Psoas muscle (tissue), 8 donors: ENCODE measurements at places on chromosomes 11 and 22.

DNA sequence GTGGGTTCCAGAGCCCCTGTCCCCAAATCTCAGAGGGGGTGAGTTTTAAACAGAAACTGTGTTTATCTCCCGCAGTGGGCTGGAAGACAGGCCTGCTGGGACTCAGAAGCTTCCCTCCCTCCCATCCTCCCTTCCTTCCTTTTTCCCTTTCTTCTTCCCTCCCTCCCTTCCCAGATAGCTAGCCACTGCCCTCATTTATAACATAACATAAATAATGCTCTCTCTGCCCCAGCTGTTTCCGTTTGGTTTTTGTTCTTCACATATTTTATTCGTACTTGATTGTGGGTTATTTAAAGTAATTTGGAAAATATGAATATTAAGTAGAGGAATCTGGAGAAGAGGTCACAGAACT, 140.9 kb downstream of the TEAD1 start:
- H3K27ac ChIP-seq: peak overlapping the region; percentile 87
- peak overlapping the region; percentile 47 for H3K4me3 ChIP-seq
- H3K36me3 ChIP-seq: no peaks in the 10 kb centered on the region
- no peak for DNase-seq
- no peaks in the 10 kb centered on the region for H3K27me3 ChIP-seq

- DNase-seq: no peak
- no peak overlapping the region for H3K27ac ChIP-seq
- H3K4me3 ChIP-seq: no peak overlapping the region
- H3K36me3 ChIP-seq: no peaks in the 10 kb centered on the region
- H3K27me3 ChIP-seq: no peaks in the 10 kb centered on the region
- no peaks in the 10 kb centered on the region for H3K4me1 ChIP-seq
These were observed 384.4 kb upstream of the DDI1 start for GRCh38 chr11:103652013-103652412.

DNA sequence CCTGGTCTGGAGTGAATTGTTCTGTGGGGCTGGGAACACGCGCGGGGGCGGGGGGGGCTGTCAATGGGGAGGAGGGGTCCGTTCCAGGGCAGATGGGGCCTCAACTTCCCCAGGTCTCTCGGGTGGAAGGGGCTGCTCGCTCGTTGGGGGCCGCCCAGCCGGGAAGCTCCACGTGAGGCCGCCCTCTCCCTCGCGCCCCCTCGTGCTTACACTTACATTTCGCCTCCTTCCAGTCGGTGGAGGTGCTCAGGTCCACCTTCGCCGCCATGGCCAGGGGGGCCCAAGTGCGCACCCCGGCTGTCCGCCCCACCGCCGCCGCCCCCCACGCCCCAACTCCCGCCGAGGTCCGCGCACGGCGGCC, 452 bp downstream of the MACROD1 start:
- H3K4me3 ChIP-seq: peak overlapping the region; percentile 87
- no peaks in the 10 kb centered on the region for H3K36me3 ChIP-seq

GRCh38 chr11:77193911-77194830, 66.1 kb downstream of the MYO7A start:
- H3K27ac ChIP-seq: no peak overlapping the region
- DNase-seq: no peak
- no peaks in the 10 kb centered on the region for H3K36me3 ChIP-seq
- no peaks in the 10 kb centered on the region for H3K4me1 ChIP-seq
- H3K27me3 ChIP-seq: no peaks in the 10 kb centered on the region

DNA sequence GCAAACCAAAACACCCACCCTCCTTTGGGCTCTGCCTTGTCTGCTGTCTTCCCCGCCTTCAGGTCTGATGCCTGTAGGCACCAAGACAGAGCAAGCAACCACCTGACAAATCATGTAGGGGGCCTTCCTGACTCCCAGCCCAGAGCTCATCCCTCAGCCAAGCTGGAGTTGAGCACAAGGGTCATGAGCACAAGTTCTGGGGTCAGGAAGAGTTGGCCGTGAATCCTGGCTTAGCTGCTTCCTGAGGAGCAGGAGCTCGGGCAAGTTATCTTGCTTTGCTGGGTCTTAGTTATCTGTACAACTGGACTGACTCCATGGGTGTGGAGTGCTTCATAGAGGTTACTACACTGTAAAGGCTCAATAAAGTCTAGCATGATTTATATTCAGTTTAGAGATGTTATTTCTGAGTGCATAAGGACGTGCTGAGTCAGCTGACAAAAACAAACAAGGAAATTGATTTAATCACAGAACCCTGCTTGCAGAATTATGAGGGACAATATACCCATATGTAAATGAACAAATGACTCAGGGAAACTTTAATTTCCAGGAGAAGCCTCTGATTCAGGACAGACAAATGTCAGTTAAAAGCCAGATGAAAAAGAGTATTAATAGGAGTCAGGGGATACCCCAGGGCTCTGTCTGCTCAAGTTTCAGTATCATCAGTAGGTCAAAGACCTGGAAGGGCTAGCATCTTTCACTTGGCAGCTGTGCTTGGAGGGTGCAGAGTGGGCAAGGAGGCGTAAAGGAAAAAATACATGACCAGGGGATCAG, 15.0 kb upstream of the APOA1 start:
- no peak overlapping the region for H3K27ac ChIP-seq
- H3K27me3 ChIP-seq: no peaks in the 10 kb centered on the region
- H3K36me3 ChIP-seq: peaks cover 49% of the 10 kb centered on the region
- no peak overlapping the region for H3K4me3 ChIP-seq
- peaks cover 17% of the 10 kb centered on the region for H3K4me1 ChIP-seq

DNA sequence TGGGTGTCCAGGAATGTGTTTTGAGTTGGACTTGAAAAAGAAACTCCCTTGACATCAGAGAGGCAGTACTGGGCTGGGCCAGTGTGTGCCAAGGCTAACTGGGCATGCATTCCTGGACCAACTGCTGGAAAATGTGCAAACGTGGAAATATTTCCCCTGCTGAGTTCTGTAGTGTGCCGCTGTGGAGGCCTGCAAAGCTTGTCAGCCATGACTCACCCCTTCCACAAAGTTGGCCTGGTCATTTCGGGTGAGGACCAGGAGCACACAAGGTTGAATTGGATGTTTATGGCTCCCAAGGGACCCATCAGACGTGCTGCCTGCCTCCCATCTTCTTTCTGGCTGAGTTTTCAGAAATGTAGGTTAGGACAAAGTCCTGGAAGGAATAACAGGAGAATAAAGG, 513.1 kb downstream of the MIAT start:
- no peak overlapping the region for H3K4me3 ChIP-seq
- H3K4me1 ChIP-seq: no peaks in the 10 kb centered on the region
- H3K27me3 ChIP-seq: no peaks in the 10 kb centered on the region
- no peak overlapping the region for H3K27ac ChIP-seq
- peak; percentile 19 for DNase-seq

DNA sequence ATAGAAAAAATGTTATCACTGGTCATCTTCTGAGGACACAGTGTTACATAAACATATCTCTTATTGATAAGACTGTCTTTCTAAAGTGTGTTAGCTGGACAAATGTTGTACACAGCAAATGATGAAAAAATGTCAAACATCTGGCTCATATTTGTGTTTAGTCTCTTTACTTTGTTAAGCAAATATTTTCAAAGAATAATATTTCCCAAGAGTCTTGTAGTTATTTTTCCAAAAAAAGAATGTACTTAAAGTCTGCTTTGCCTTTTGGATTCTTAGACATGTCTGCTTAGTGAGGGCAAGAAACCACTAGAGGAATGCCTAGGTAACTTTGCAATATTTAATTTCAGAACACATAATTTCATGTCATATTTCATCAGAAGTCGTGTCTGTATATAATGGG, 23.9 kb upstream of the CCDC179 start:
- no peaks in the 10 kb centered on the region for H3K36me3 ChIP-seq
- H3K4me1 ChIP-seq: no peaks in the 10 kb centered on the region
- no peak overlapping the region for H3K4me3 ChIP-seq
- DNase-seq: no peak

DNA sequence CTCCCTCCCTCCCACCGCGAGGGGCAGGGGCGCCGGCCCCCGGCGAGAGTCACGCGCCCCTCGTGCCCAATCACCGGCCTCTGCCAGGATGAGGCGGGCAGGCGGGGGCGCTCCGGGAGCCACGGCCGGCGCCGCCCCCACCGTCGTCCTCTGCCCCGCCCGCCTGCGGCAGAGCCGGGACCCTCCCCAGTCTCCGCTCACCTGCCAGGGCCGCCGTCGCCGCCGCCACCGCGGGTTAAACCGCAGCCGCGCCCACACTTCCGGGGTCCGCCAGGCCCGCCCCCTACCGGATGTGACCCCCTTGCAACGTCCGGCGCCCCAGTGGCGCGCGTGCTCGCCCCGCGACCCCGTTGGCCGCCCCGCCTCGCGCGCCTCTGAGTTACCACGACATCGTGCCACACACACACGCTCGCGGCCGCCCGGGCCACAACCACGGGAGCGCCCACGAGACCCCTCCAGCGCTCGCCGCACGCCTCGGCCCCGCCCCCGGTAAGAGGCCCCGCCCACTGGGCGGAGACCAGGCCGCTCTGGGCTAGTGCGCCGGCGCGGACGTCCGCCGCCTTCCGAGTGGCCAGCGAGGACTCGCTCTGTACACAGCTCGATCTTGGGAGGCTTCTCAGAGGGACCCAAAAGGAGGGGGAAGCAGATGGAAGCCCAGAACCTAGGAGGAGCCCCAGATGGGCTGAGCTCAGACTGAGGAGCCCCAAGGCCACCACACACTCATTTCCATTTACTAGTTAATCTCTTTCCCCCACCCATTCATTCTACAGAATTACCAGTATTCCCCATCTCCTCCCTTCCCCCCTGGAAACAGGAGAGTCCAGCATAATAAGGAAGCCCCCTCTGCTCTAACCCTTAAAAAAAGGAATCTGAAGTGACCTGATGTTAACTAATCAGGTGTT, at the start of gene VPS37C:
Gene VPS37C (minus strand): TSS at position 237 of the 902 bp plus-strand sequence. CDS start 22,597 bp downstream, outside the sequence.
- H3K4me3 ChIP-seq: peak within 1 kb of the TSS; percentile 90
- H3K36me3 ChIP-seq: no peaks in the 10 kb centered on the region
- peak; percentile 94 for DNase-seq
- H3K27me3 ChIP-seq: no peaks in the 10 kb centered on the region

DNA sequence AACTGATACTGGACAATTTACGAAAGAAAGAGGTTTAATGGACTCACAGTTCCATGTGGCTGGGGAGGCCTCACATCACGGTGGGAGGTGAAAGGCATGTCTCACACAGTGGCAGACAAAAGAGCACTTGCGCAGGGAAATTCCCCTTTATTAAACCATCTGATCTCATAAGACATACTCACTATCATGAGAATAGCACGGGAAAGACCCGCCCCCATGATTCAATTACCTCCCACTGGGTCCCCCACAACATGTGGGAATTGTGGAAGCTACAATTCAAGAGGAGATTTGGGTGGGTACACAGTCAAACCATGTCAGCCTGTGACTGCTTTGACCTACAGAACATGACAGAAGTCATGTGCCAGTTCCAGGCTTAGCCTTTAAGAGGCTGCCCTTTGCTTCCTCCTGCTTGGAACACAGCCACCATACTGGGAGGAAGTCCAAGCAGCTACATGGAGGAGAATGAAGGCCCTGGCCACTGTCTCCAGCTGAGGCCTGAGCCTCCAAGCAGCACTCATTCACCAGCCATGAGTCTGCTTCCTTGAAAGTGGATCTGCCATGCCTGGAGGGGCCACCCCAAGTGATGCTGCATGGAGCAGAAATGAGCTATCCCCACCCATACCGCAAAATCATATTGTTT, 10.9 kb upstream of the GAL start:
- H3K27me3 ChIP-seq: no peaks in the 10 kb centered on the region
- H3K4me1 ChIP-seq: no peaks in the 10 kb centered on the region
- DNase-seq: no peak
- H3K27ac ChIP-seq: no peak overlapping the region

DNA sequence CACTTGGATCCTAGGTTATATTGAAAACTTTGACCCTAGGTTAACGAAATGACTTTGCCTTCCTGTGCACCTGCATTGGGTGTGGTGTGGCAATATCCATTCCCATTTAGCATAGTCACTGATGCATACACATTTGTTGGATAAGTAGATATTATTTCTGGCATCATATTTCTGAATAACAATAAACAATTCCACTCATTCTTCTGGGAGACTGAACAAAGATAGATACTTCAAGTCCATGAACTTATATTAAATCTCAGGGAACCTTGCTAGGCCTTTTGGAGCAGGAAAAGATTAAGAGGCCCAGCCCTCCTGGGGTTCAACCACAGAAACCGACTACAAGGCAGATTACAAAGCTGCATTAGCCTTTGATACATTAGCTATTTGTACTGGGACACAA, 118.9 kb downstream of the MSANTD4 start:
- H3K4me1 ChIP-seq: no peaks in the 10 kb centered on the region
- H3K36me3 ChIP-seq: no peaks in the 10 kb centered on the region
- no peak overlapping the region for H3K27ac ChIP-seq
- no peak for DNase-seq
- no peaks in the 10 kb centered on the region for H3K27me3 ChIP-seq
